ENCODE measurements at places on chromosomes 3 and 15.

DNA sequence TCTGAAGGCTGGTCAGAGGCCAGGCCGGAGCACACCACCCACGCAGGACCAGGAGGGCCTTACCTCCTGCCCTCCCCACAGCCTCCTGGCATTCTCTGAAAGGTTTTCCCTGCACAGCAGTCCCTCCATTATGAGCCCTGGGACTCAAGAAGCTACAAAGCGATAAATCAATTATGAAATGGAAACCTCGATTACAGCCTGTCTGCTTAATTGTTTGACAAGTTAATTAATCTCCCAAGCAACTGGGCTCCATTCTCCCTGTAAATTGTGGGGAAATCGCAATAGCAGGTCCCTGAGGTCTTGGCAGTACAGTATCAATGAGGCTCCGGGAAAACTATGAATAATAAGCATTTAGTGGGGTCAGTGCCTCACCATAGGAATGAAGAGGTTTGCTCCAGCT is 683.5 kb downstream of the NTRK3 start:
- no peak for DNase-seq

DNA sequence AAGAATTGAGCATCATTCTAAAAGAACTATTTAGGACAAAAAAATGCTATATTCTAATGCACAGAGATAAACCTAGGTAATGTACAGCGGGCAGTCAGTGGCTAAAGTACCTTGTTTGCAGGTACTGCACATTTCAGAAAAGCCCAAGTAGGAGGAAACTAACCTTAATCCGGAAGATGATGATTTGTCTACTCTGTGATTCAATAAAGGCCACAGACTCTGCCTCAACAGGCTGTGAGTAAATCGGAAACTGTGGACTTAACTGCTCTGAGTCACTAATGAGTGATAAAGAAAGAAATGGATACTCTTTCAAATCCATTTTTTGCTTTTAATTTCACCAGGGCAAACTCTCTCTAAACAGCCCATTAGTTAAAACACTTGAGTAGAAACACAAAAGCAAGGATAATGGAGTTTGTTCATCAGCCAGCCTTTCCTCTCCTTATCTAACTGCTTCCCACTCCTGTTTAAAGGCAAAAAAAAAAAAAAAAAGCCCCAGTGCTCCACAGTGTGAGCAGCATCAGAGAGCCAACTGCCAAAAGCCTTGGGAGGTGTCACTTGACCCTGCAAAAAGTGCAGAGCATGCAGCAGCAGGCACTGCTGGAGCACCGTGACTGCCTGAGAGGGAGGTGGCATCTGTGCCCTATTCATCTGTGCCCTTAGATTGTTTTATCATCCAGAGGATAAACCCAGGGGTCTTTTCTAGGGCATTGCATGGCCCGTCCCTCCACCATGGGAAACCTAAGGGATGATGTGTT is 187.7 kb downstream of the SATB1 start:
- no peak for DNase-seq

DNA sequence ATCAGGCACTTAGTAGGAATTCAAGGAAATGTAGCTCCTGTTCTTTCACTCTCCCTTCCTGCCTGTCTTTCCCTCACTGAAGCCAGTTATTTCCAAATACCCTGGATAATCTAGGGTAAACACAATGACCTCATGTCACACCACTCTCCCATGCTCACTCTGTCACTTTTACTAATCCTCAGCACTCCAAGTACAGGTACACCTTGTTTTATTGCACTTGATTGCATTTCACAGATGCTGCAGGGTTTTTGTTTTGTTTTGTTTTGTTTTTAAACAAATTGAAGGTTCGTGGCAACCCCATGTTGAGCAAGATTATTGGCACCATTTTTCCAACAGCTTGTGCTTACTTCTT is 40.8 kb downstream of the PPM1L start:
- DNase-seq: no peak

DNA sequence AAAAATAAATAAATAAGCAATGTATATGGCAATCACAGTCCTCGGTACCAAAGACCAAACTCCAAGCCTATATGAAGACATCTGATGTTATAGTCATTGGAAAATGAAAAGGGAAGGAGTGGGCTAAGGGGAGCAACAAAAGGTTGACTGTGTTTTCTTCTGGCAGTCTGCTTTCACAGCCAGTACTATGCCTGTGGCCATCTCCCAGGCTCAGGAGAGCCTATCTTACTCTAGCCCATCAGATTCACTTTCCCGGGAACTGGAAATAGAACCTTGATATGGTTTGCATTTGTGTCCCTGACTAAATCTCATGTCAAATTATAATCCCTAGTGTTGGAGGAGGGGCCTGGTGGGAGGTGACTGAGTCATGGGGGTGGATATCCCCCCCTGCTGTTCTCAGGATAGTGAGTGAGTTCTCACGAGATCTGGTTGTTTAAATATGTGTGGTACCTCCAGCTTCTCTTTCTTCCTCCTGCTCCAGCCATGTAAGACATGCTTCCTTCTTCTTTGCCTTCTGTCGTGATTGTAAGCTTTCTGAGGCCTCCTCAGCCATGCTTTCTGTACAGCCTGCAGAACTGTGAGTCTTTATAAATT is 105.3 kb downstream of the PLCH1 start:
- DNase-seq: no peak

DNA sequence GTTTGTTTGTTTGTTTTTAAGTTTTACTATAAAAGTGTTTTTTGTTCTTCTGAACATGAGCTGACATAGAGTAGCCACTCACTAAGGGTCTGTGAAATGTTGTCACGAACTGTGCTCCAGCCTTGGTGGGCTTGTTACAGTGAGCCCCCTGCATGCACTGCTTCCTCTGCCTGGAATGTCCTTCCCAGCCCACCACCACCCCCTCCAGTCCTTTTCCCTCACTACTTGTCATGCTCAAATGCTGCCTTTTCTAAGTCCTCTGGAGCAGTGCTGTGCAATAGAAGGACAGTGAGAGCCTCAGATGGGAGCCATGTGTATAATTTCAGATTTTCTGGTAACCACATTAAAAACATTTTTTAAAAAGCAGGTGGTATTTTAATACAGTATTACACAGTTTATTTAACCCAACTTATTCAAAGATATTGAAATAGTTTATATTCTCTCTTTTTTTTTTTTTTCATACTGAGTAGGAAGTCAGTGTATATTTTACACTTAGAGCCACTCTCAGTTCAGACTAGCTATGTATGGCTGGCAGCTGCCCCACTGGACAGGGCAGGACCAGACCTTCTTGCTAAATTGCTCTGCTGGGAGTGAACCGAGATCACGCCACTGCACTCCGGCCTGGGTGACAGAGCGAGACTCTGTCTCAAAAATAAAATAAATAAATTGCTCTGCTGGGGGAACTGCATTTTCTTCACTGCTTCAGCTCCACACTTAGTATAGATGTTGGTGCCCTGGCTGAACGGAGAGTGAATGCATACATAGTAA is 26.9 kb downstream of the MKRN2OS start:
- no peak for DNase-seq

- no peak for DNase-seq
These were observed 28.3 kb upstream of the STIMATE start for GRCh38 chr3:52925405-52926313.

GRCh38 chr3:119834754-119835370 is 53.0 kb downstream of the NR1I2 start:
- DNase-seq: no peak

DNA sequence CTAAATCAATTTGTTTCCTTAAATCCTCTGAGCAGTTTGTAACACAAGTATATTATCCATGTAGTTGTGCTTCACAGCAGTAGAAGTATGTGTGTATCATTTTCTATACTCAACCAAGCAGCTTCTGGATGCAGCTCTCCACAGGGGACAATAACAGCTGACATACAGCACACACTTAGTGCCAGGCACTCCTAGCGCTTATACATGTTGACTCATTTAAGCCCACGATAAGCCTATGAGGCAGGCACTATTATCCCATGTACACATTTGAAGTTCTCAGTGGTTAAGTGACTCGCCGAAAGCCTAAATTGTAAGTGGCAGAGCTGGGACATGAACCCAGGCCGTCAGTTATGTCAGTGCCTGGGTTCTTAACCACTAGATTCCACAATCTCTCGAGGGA is 20.3 kb upstream of the LPP start:
- no peak for DNase-seq

- DNase-seq: no peak
These were observed 38.6 kb downstream of the SGO1 start for GRCh38 chr3:20147361-20147760.

DNA sequence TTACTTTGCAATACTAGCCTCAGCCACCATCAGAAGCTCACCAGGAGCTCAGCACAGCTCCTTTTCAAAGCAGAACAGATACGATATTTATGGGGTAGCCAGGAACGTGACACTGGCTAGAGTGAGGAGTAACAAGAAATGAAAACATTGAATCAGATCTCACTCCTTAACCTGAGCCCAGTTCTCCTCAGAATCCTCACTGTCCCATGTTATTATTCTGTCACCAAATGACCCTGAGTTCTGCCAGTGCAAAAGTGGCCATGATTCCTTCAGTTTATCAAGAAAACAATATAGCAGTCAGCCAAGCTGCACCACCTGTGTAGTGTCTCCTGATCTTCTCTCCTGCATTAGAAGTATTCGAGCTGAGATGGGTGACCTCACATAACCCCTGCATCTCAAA is 956.7 kb downstream of the TUSC7 start:
- DNase-seq: no peak

DNA sequence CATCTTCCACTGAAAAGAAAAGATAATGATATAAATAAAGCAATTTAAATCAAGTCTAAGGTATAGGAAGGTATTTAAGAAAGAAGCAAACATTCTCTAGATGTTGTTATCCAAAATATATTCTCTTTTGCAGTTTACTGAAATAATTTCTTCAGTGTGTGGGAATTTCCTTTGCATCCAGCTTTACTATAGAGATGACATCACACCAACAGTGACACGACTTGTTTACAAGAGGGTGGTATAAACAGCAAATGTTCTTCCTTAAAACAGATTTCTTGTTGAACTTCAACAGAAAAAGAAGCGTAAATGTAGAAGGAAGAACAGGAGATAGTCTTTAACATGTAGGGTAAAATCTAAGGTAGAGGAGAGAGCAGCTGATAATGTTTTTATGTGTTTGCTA is 202.5 kb downstream of the ROBO2 start:
- DNase-seq: no peak

GRCh38 chr3:20056725-20057611 is 16.7 kb downstream of the KAT2B start:
- no peak for DNase-seq

GRCh38 chr3:10377148-10377725 is 56.3 kb upstream of the SEC13 start:
- DNase-seq: no peak

GRCh38 chr3:144079634-144080033 is 108.0 kb downstream of the DIPK2A start:
- no peak for DNase-seq

- DNase-seq: no peak
These were observed 167.2 kb downstream of the ISL2 start for GRCh38 chr15:76503804-76504203.

GRCh38 chr3:176937541-176937940 is 259.7 kb downstream of the TBL1XR1 start:
- no peak for DNase-seq

DNA sequence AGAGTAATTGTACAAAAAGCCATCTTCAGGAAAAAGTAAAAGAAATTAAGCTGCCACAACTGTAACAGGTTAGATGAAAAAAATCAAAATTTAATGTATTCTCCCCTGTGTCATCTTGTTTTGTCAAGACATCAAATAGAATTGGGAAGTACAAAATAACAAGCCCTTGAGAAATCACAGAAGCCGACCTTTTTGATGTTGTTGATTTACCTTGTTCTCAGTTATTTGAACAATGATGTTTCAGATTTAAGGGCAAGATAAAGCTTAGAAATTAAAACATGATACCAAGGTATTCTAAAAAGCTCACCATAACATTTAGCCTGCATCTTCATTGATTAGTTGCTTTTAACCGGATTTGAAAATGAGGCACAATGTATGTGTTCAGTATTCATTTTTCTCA is 523.0 kb downstream of the FOXP1 start:
- DNase-seq: no peak

DNA sequence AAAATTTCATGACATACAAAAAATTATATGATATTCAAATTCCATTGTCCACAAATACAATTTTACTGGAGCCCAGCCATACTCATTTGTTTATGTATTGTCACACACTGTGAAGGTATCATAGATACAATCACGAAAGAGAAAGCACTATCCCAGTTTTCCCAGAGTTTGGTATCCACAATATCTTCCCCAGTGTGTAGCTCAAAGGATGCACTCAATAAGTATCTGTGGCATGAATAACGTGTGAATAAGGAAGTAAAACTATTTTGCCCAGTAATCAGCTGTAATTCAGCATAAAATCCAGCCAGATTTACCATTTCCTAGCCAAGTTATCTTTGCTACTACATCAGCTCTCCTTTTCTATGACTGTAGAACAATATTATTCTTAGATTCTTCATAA is 131.3 kb upstream of the KCNMB2 start:
- DNase-seq: no peak

DNA sequence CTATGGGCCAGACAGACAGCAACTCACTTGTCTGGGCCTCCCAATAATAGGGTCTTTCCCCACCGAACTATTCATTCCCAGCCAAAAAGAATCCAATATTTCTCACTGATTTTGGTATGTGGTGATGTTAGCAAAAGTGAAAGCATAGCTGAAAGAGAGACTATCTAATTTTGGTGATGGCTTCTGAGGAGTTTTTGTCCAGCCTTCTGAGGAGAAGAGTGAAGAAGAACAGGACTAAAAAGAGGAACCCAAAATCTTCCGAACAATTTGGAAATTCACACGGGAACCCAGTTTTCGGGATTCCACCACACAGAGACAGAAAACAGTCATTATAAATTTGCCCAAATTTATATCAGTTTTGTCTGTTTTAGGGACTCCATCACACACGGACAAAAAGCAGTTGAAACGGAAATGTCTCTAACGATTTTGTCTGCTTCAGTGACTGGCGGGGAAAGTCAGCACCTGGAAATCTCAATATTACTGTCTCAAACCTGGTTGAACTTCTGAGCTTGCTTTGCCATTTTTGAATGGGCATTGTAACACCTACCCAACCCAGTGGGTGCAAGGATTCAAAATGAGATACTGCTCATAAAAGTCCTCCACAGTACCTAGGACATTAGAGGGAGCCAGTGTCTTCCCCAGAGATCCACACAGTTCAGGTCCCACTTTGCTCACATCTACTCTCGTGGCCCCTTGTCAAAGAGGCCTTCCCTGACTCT is 9.1 kb downstream of the CD80 start:
- no peak for DNase-seq

GRCh38 chr3:141065258-141065657 is 14.1 kb downstream of the SPSB4 start:
- no peak for DNase-seq

GRCh38 chr15:38130205-38130567 is 122.5 kb upstream of the SPRED1 start:
- no peak for DNase-seq

DNA sequence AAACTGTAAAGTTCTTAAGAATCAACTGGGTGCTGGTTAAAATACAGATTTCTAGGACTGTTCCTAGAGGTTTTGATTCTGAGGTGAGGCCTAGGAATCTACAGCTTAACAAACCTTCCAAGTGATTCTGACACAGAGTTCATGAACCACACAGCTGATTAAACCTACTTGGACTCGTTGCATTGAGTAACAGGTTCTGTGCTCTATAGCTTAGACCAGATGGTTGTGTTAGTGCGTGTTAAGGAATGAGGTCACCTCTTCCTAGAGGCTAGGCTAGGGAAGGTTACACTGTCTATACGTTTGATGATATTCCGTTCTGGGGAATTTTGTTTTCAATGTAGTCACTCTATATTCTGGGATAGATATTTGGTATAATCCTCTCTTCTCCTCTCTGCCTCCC is 21.9 kb downstream of the EID1 start:
- DNase-seq: no peak

- DNase-seq: no peak
These were observed 8.8 kb downstream of the OIP5 start for GRCh38 chr15:41323611-41324010.

GRCh38 chr15:83842281-83842680 is 188.4 kb downstream of the ADAMTSL3 start:
- DNase-seq: no peak

Measured in anterior cingulate cortex (tissue), 58 donors.